ENCODE measurements at places on chromosomes 1 and 21.

GRCh38 chr1:29202584-29203340, 21.1 kb upstream of the SRSF4 start:
- DNase-seq = peak; percentile 98

GRCh38 chr1:198761859-198762616, 123.2 kb downstream of the PTPRC start:
- DNase-seq = no peak

DNA sequence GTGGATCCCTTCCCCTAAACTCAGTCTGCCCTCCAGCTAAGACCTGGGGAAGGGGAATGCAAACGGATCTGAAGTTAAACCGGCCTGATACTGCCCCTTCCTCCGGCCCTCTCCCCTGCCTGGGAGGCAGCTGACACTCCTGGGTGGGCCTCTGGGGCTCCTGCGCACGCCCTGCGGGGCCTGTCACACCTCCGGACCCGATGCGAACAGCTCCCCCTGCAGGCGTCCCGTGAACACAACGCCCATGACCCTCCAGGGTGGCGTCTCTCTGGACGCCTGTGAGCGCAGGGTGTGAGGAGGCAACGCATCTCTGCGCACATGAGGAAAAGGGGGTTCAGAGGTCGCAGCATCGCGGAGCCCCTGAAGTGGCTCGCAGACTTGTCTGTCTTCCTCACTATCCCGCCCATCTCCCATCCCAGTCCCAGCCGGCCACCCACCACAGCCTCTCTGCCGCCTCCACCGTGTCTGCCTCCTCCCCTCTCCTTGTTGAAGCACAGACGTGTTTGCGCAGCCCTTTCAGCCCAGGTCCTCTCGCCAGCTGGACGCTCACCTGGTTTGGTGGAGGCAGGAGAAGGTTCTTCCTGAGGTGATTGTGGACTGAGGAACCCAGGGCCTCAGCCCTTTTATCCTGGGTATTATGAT, 421 bp upstream of the LCE3A start:
- no peak for DNase-seq

DNA sequence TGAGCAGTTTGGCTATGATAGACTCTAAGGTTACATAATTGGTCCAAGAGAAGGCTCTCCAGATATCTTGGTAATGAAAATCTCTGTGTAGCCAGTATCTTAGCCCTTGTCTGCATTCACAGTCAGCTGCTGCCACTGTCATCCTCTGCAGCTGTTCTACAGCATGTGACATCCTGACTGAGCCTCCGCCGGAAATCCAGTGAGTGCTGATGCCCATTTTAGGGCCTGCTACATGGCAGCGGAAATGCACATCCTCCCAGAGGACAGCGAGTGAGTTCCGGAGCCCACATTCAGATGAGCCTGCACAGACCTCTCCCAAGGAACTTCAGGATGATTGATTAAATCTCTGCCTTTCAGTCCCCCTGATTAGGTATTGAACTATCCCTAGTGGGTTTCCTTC, 237.1 kb downstream of the HHIPL2 start:
- DNase-seq = no peak

GRCh38 chr21:15433091-15433490, 296.7 kb upstream of the USP25 start:
- no peak for DNase-seq

DNA sequence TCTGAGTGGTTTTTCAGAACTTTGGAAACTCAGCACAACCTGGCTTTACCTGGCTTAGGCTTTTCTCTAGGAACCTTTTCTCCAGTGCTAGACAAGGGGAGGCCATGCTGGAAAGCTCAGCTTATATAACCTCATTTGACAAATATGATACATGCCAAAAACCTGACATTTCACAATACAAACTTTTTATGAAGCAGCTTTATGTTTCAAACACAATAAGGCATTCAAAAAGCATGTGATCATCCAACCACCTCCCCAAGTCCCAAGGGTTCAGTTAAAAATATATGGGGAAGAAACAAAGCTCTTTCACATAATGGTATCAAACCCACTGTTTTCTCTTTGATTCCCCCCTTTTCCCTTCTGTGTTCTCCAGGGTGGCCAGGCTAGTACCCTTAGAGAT, 63.7 kb downstream of the ZC3H11B start:
- DNase-seq = no peak

DNA sequence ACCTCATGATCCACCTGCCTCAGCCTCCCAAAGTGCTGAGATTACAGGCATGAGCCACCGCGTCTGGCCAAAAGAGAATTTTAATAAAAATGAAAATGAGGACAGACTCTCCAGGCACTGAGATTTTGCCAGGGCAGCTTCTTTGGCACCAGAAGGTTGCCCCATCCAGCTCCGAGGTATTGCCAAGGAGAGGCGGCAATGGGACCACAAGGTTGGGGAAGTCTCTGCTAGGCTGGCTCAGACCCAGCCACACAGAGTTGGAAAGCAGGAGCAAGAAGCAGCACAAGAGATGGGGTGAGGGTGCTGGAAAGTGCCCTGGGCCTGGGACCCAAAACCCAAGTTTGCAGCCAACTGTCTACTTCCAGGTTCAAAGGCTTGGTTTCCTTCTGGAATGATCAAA, 200.9 kb downstream of the HHIPL2 start:
- no peak for DNase-seq

- no peak for DNase-seq
Measured at GRCh38 chr21:34180407-34180806, 107.0 kb downstream of the MRPS6 start.

GRCh38 chr1:222372221-222372620, 175.7 kb downstream of the HHIPL2 start:
- peak; percentile 78 for DNase-seq

DNA sequence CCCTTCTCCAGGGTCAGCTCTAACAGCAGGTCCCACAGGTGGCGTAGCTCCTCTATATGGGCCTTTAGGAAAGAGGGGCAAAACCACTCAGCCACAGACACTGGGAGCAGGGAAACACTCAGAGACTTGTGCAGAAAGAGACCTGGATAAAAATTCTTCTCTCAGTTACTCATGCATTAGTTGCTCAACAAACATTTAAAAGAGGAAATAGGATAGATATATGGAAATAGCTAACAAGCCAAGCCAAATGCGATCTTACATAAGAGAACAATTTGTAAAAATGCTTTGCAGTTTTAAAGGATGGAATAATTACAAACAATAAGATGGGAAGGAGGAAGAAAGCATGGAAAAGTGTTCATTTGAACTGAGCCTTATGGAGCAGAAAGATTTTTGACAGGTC, 4.9 kb downstream of the SPTA1 start:
- no peak for DNase-seq

GRCh38 chr1:194419721-194420120, 1233.3 kb upstream of the B3GALT2 start:
- DNase-seq = no peak

DNA sequence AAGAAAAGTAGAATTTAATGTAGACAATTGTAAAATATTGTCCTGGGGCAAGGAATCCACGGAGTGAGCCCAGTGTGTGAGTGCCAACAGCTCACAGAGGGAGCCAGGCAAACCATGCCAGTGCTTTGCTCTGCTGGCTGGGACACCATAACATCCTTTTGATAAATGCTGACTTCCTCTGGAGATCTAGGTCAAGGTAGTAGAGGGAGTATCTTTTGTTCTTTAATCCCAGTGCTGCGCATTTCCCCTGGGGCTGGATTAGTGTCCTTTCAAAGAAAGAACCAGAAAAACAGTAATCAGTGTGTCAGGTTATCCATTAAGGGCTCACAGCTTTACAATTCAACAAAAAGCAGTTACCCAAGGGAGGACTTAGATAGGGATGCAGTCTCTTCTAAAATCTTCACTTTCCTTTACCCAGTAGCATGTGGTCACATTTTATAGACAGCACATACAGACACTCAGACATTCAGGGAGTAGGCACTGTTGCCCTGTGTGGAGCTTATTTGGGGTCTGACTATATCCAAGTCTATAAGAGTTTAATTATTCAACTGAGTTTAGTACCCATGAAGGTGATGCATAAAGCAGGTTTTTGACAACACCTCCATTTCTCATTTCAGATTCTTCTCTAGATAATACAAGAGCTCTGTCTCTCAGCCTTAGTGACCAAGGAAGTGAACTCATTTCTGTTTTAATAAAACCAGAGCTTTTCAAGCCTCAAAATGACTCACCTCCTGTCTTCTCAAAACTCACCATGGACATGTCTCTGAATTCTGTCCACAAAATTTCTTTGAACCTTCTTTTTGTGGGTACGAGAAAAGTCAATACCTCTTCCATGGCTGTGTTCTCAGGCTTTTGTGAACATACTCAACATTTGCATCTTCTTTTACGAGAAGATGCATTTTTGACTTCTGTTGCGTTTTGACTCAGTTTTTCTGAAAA, 215.3 kb downstream of the BRINP2 start:
- DNase-seq = no peak

DNA sequence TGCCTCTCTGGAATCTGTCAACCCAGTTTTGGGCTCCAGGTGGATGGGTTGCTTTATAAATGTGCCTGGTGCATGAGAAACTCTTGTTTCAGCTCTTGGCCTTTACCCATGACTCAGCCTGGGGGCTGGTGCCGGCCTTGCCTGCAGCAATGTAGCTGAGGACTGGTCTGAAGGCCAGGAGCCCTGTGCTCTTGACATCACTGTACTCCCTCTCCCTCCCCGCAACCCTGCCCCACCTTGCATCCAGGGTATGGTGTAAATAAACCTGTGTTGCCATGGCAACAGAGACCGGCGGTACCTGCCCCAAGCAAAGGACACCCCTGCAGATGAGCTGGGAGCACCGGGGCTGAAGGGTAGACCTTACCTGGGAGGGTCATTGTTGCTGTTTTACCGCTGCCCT, 13.3 kb downstream of the FAM151A start:
- peak; percentile 14 for DNase-seq

DNA sequence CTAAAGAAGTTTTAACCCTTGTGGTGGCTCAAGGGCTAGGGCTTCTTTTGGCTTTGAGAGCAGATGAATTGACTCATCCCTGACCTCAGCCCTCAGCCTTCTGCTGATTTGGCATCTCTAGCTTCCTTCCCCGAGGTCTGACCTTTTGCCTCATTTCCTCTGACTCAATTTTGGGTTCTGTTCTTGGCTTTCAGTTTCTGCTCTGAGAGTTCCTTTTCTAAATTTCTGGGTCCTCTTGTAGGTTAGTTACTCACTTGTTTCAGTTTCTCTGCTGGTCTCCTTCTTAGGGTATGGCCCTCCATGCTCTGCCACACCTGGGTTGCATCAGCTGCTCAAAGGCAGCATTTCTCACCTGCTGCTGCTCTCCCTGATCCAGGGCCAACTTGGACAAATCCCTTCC, 19.4 kb downstream of the PDE4B start:
- DNase-seq = peak; percentile 93

DNA sequence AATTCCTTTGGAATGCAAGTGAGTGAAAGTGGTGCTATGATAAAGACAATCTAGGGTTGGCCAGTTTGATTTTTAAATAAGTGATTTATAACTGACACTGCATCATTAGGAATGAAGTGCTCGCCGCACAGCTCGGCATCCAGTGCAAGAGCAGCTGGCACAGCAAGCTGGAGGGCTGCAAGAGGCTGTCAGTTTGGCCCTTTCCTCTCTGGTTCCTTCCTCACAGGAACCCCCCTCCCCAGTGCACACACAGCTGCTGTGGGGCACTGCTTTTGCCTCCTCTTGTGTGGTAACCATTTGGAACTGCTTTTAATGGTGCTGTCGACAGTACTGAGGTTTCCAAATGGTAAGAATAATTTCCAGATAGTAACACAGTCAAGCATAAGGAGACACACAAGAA, 10.4 kb upstream of the BCAR3 start:
- no peak for DNase-seq

DNA sequence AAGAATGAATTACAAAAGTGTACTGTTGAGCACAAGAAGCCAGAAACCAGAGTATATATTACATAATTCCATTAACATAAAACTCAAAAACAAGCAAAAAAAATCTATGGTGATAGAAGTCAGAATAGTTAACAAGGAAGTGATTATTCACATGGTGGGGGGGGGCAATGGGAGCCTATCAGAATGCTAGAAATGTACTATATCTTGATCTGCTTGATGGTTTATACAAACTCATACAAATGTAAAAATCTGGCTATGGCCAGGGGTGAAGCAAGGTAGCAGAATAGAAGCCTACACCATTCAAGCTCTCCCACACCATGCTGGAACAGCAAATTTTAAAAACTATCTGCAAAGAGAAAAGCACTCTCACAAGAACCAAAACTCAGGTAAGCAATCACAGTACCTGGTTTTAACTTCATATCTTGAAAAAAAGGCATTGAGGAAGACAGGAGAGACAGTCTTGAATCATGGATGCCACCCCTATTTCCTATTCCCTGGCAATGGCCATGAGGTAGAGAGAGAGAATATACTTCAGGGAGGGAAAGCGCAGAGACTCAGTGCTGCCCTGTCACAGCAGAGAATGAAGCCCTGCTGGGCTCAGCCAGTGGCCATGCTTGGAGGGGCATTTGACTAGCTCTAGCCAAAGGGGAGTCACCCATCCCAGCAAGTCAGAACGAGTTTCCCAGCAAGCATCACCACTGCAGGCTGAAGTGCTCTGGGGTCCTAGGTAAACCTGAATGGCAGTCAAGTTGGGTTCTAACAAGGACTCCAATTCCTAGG, 73.8 kb downstream of the CDC42BPA start:
- no peak for DNase-seq

DNA sequence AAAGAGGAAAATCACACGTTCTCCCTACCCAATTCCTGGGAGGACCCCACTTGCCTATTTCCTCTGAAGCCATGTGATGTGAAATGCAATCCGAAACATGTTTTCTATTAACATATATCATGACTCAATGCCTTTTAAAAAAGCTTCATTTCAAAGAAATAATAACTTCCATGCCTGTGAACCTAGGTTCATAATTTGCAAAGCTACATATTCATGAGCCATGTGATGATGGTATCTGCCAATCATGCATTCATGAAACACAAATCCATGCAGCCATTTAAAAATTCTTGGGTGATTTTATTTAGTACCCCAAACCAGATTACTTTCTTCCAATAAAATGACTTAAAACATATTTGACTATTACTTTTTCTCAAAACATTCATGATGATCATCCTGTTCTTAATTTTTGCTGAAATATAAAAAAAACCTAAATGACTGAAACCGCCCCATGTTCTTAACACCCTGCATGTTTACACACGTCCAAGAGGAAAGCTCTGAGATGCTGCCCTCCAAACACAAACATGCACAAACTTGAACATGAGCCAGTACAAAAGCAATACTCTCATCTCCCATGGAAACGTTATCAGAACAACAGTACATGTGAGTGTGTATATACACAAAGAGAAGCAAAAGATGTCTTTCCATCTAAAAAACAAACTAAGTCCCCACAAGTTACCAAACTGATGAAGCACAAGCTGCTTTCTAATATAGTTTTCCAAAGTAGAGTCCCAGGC, 140.1 kb downstream of the TGFBR3 start:
- DNase-seq = no peak

GRCh38 chr21:40853956-40854688, 7.2 kb upstream of the DSCAM start:
- no peak for DNase-seq

DNA sequence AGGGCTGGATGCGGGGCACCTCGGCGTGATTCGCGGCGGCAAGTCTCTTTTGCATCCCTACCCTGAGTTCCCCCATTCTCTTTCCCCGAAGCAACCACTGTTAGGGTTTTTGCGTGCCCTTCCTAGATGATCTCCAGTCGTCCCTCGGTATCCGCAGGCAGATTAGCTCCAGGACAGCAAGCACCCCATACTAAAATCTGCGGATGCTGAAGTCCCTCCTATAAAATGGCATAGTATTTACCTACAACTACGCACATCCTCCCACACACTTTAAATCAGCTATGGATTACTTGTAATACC, 22.8 kb upstream of the CFAP126 start:
- no peak for DNase-seq

GRCh38 chr1:234613128-234613875, 3.3 kb upstream of the IRF2BP2 start:
- DNase-seq = peak; percentile 82

GRCh38 chr1:201009962-201010645, 13.4 kb downstream of the KIF21B start:
- no peak for DNase-seq
